ENCODE measurements at places on chromosomes 12 and 14.

DNA sequence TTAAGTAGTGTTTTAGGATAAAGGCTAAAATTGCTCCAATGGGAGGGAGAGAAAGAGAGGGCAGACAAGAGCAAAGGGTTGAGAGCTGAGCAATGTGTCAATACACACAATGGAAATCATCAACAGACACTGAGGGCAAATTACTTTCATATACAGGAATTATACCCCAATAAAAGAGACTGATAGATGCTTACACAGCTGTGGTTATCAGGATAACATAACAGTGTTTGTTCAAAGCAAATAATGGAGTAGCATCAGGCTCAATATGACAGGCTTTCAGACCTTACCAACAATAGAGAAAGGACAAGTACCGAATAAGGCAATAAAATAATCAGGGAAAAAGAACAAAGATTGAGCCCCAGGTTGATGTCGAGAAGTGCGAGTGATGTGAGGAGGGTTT lies 53.4 kb upstream of the DIO2 start:
- no peak for DNase-seq

- no peak for DNase-seq
Observed at GRCh38 chr14:92687681-92688433, 60.6 kb downstream of the LGMN start.

DNA sequence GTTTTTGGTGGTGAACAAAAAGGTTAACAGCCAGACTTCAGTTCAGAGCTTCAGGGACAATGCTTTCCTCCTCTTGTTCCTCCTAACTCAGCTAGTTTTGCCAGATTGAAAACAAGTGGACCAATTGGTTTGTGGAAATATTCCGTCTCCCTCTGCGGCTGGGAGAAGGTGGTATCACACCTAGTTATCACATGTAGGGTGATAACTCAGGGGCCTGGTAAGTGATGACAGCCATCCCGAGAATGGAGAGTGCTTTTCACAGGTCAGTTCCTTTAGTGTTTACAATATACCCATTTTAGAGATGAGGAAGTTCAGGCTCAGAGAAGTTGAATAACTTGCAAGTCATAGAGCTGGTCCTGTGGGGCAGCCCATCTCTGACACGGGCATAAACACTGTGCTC lies 60.7 kb upstream of the DICER1 start:
- DNase-seq = no peak

- no peak for DNase-seq
Observed at GRCh38 chr14:59316151-59316830, 127.8 kb downstream of the DAAM1 start.

DNA sequence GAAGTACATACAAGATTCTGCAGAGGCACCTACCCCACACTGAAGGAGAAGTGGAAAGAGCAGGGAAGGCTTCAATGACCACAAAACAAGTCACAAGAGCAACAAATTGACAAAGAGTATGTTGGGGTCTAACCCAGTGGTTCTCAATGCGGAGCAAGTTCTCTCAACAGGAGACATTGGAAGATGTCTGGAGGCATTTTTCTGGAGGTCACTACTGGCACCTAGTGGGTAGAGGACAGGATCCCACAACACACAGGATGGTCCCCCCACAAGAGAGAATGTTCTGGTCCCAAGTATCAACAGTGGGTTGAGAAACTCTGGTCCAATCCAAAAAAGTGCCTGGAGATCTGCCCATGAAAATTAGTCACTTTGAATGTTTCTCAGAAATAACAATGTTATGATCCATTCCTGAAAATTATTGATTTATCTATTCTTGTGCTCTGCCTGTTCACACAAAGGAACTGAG lies 3.4 kb downstream of the SSH1 start:
- DNase-seq = no peak

- DNase-seq = no peak
Observed at GRCh38 chr14:52336241-52336640, 22.1 kb downstream of the PTGER2 start.

DNA sequence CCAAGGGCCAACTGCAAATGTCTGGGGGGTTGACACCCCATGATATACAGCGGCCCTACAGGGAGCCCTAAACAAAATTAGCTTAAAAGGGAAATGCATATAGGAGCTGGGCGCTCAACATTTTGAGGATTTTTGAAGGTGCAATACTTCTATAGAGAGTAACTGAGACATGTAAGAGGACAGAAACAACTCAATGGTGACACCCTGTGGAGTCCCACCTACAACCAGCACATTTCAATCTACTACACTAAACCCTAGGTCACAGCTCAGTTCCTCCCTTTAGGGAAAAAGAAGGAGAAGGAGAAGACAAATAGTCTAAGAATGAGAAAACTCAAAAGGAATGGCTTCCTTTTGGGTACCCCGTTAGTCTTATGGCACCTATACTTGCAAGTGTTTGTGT lies 1010.5 kb upstream of the NOVA1 start:
- DNase-seq = no peak

DNA sequence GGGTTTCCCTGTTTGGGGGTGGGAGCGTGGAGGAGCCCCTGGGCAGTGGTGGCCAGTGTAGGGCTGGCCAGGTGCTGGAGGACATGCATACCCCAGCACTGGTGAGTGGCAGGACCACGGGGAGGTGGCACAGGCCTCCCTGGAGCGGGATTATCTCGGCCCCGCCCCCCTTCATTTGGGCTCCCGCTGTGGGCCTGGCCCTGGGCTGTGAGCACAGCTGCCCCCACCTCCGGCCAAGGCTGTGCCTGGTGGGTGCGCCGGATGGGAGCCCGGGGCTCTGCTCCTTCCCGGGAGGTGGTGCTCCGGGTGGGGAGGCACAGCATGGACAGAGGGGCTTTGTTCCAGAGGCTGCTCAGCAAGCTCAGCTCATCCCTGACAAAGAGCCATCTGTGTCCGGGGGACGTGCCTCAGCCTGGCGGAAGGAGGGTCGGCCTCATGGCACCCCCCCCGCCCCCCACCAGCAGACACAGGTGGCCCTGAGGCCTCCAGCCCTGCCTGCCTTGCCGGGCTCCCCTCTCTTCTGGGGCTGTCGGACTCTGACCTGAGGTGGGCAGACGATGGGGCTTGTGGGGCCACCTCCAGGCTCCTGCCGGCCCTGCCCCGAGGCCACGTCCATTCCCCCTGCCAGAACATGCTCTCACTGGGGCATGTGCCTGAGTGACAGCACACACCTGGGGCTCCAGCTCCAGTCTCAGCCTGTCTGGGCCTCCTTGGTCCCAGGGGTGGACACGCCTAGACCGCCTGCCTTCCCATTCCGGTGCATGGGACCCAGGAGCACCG lies 8.4 kb downstream of the TEDC1 start:
- DNase-seq = no peak

- DNase-seq = no peak
Observed at GRCh38 chr12:51225771-51226170, 7.9 kb upstream of the POU6F1 start.

DNA sequence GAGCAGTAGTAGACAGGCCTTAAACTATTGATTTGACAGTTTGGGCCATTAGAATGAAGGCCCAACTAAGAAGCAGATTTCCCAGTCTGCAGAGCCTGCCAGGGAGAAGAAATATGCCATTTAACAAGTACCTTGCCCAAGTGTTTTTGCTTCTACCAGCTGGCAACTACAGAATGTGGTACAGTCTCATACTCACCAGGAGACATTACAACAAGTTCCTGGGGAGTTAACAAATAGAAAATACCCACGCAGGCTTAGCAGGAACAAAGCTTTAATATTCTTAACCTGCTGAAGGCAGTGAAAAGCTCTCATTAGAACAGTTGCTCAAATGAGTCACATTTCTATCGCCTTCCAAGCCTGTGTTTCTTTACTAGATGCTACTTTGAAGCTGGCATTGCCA lies 241.0 kb downstream of the TMEM117 start:
- no peak for DNase-seq

DNA sequence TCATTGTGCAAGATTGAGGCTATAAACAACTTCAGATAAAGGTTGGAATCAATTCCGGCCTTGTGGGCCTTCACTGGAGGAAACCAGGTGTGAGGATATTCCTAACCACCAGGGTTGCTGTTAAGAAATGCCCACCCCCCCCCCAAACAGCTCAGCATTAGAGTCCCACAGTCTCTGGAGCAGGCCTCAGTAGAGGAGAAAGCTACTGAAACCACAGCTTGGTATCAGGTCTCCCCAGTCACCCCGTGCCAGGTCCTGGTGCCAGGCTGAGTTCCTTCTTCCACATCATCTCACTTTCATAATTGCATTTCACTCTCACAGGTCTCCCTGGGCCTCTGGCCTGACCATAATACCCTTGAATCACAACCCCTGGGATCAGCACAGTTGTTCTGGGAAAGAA lies 12.5 kb downstream of the GALNT6 start:
- DNase-seq = no peak

Measured in renal cortex interstitium (tissue), 15 donors.